Right renal pelvis (tissue), 4 donors: ENCODE measurements at places on chromosomes 6 and 20. TPM values are rescaled to one million over a fixed set of nuclear protein-coding genes. Genes with fewer than 3 reads are reported as not detected.

CGA gene
- 2.9 TPM for polyA plus RNA-seq

IP6K3 gene
- polyA plus RNA-seq: 1.3 TPM

MAFB gene
- polyA plus RNA-seq: 133 TPM

TNF gene
- 0.16 TPM for polyA plus RNA-seq

TUBB2A gene
- polyA plus RNA-seq: 78.6 TPM

GINM1 gene
- polyA plus RNA-seq: 109 TPM

RBBP8NL gene
- polyA plus RNA-seq: 1.8 TPM

TMEM181 gene
- polyA plus RNA-seq: 26.1 TPM

- DNase-seq: no peak
Observed at GRCh38 chr6:134894800-134895199, 55.1 kb downstream of the ALDH8A1 start.

- no peak for DNase-seq
Observed at GRCh38 chr20:31918466-31919105, 33.3 kb downstream of the PDRG1 start.

- DNase-seq: no peak
Observed at GRCh38 chr6:14635934-14636591, 518.5 kb downstream of the CD83 start.

GRCh38 chr20:60006261-60006660, 48.0 kb downstream of the CDH26 start:
- no peak for DNase-seq

- no peak for DNase-seq
Observed at GRCh38 chr20:10649080-10649796, 24.6 kb downstream of the JAG1 start.

DNA sequence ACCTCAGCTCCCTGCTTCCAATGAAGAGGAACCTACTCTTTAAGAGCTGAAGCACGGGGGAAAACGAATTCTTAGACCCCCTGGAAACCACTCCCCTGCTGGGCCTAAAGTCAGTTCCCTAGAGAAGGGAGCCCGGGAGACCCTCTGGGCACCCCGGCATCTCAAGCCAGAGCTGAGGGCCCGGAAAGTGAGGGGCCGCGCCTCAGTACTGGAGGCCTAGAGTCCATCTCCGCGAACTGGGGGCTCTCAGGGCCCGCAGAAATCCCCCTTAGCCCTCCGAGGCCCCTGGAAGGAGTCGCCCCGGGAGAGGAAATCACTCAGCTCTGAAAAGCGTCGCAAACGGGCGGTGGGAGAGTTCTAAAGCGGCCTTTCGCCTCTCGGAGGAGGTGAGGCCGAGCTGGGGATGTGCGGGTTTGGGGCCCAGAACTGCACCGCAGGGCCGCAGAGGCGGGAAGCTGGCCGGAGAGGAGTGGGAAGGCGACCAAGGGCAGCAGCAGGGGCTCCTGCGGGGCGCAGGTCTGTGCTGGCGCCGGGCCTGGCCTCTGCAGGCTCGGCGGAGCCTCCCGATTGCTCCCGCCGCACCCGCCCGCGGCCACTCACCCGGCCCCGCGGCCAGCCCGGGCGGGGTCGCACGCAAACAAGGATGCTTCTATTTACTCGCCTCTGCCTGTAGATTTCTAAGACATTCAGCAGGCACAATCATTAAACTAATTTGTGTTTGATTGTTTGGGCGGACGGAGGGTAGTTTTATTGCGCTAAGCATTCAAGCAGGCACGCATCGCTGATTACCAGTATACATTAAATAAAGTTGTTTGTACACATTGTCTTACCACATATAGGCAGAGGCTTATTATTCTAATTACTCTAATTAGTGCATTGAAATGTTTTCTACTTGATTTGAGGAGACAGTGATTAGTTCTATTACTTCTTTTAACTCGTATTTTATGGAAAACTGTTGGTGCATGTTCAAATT, 9.2 kb downstream of the POU3F2 start:
- no peak for DNase-seq

DNA sequence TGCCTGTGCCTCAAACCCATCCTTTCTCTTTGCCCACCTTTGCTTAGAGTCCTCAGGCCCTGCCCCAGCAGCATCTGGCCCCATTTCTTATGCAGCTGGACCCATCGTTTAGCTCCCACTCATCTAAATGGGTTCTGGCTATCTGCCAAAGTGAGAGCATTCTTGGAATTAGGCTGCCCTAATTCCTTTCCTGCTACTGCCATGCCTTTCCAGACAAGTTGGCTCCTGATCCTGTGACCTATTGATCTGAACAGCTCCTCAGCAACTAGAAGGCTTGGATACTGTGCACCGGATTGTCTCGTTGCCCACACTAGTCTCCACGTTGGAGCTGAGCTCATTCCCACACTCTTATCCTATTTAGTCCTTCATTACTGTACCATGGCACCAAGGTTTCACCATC, 22.9 kb downstream of the DZANK1 start:
- DNase-seq: no peak

GRCh38 chr6:103799971-103800670, 1059.6 kb downstream of the HACE1 start:
- DNase-seq: no peak

DNA sequence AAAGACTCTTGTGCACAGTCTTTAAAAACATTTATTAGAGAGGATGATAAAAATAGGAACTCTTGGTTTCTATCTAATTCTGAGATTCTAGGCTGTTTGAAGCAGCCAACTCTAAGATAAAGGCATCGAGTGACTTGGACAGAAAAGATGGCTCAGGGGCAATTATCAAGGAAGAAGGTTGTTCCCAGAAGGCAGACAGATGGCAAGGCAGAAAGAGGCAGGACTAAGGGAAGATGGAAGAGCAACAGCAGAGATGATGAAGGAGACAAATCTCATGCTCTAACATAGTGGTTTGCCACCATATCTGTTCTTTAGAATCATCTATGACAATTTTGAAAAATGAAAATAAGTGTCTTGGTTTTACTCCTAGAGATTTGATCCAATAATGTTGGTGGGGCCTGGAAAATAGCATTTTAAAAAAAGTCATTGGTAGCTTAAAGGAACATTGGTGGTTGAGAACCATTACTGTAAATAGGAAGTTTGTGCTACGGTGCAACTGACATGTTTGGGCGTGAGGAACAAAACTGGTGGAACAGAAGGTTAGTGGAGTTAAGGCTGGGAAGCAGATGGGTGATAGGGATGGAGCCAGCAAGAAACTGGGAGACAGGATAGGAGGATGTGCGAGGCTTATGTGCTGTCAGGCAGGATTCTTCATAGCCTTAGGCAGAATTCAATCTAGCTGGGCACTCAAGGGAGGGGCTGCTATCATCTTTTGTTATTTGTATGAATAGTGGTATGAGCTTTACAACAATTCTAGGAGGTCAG, 751.1 kb downstream of the DHX35 start:
- no peak for DNase-seq

DNA sequence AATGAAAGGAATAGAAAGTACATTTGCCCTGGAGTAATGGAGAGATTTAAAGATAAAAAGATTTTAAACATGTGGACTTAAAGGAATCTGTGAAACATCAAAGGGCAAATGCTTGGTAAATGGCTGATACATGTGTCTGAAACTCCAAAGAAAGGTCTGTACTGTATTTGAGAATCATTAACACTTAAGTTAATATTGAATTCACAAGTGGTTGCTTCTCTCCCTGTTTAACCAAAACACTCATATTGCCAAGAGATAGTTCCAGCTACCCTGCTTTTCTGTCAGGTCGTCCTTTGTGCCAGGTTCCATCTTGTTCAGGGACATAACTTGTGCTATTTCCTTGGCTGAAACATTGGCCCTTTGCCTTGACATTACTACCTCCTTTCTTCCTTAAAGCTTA, 171.3 kb upstream of the HS3ST5 start:
- DNase-seq: no peak

DNA sequence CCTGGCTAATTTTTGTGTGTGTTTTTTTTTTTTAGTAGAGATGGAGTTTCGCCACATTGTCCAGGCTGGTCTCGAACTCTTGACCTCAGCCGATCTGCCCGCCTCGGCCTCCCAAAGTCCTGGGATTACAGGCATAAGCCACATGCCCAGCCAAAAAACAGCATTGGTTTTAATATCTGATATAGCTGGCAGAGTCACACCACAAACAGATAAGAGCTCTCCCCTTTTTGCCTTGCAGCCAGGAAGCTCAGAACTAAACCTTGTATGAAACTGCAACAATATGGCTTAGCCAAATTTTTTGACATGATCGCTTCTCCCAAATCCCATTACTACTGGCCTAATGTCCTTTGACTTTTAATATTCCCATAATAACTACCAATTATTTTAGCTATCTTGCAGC, 4.9 kb downstream of the ACOT8 start:
- no peak for DNase-seq

DNA sequence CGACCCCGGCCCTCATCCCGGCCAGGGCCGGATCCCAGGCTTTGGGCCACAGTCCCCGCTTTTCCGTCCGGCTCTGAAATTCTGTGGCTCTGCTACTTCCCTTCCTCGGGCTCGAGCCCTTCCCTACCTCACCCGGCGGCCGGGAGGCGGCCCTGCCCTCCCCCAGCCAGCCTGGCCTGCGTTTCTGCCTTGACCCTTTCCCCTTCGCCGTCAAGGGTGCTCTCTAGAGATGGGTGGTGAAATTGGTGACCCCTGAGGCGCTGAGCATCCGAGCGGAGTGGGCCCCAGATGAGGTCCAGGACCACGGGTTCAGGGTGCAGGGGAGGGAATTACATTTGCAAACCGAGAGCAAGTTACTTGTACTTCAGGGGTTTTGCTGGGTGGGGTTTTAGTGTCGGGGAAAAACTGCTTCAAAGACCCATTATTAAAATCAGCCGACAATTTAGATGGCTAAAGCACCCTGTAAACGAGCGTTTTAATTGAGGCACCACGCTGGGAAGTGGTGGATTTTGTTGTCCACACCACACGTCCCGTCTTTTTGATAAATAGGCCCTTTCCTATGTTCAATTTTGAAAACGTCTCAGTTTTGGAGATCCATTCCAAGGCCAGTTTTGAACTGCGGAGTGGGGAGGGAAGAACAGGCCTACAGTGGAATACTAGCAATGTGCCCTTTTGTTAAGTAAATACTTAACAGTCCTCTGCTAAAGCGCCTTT, 9.9 kb downstream of the TFAP2A start:
- DNase-seq: no peak

DNA sequence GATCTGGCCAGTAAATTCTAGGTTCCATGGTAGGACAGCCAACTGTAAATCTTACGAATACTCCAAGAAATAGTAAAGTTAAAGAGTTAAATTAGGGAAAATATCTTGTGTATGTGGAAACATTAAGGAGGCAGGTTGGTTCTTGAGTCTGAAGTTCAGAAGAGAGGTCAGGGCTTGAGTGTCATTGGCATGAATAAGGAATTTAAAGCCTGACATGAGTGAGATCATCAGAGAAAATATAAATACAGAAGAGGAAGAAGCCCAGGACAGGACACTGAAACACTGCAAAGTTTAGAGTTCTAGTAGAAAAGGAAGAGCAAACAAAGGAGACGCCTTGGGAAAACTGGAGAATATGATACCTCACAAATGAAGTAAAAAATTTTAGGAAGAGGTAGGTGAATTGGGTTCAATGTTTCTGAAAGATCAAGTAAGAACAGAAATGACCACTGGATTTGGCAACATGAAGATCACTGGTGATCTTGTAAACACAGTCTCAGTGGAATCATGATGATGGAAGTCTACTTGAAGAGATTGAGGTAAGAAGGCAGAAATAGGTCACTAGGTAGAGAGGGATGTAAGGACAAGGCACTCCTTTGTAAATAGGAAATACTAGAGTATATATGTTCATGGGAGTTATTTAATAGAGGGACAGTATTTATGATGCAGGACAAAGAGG, 41.6 kb upstream of the SYNCRIP start:
- DNase-seq: no peak

DNA sequence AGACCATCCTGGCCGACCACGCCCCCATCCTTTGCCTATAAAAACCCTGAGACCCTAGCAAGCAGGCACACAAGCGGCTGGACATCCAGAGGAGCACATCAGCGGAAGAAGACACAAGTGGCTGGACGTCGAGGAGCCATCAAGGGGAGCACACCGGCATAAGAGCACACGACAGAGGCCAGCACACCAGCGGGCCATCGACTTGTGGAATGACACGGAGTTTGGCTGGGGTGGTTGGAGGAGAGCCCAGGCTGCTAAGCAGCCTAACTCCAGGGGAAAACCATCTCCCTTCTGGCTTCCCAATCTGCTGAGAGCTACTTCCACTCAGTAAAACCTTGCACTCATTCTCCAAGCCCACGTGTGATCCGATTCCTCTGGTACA, 44.8 kb upstream of the BCLAF1 start:
- DNase-seq: no peak
